ENCODE measurements at places on chromosomes 12 and 14.

- DNase-seq: no peak
Observed at GRCh38 chr14:27890259-27890658, 876.3 kb upstream of the FOXG1 start.

DNA sequence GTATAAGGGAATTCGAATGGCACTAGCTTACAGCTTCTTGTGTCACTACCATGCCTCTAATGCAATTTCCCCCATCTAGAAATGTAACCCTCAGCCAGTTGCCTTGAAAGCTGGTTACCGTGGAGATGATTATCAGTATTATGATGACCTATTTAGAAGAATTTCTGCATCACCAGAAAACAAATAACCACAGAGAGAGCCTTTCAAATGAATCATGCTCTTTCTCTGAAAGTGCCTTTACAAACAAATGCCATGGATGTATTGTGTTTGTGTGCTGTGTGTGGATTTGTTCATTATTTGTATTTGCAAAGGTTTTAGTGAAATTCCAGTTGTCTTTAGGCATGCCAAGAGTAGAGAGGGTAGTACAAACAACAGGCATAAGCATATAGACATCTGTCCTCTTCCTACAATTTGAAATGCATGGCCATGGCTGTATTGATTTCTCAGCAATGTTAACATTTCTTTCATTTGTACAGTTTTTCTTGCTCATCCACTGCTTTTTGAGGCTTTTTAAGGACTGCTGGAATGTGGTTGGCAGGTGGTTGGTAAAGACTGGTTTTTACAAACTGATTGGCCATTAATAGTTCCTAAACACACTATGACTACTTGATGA is 266.5 kb downstream of the PAWR start:
- no peak for DNase-seq

- no peak for DNase-seq
Observed at GRCh38 chr12:32493282-32493681, 93.9 kb downstream of the FGD4 start.

DNA sequence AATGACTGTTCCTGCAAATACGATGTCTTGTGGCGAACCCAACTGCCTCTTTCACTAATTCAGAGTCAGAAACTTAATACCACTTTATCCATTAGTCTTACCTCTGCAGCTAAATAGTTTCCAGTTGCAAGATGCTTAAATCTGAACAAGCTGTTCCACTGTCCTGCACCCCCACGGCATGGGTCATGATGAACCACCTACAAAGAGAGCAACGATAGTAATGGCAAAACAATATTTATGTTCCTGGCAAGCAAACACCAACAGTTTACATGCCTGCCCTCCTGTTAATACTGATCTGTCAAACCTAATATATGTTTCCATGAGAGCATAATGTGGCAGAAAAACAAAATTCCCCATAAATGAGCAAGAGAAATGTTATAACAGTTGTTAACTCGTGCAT is 121.9 kb downstream of the ITPR2 start:
- DNase-seq: no peak

- no peak for DNase-seq
Observed at GRCh38 chr12:98420461-98420860, 94.9 kb upstream of the TMPO start.

GRCh38 chr14:33454707-33455106 is 496.2 kb downstream of the EGLN3 start:
- no peak for DNase-seq

All from pons (tissue), 1 donor.